ENCODE measurements at places on chromosomes 1 and 21.

DNA sequence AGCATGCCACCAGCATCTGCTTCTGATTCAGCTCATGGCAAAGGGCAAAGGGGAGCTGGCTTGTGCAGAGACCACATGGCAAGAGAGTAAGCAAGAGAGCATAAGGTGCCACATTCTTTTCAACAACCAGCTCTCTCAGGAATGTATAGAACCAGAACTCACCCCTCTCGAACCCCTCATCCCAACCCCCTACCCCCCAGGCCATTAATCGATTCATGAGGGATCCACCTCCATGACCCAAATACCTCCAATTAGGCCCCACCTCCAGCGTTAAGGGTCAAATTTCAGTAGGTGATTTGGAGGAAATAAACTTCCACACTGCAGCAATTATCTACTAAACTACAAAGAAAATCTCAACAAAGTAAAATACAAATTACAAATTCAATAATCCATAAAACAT, 32.2 kb upstream of the LRRC7 start:
- DNase-seq, result no peak

GRCh38 chr1:200006711-200007110, 20.8 kb upstream of the NR5A2 start:
- no peak for DNase-seq

- DNase-seq, result no peak
These were observed 40.3 kb downstream of the SSBP3 start for GRCh38 chr1:54365847-54366246.

- DNase-seq, result no peak
These were observed 349.3 kb downstream of the RGS7 start for GRCh38 chr1:241007668-241008067.

DNA sequence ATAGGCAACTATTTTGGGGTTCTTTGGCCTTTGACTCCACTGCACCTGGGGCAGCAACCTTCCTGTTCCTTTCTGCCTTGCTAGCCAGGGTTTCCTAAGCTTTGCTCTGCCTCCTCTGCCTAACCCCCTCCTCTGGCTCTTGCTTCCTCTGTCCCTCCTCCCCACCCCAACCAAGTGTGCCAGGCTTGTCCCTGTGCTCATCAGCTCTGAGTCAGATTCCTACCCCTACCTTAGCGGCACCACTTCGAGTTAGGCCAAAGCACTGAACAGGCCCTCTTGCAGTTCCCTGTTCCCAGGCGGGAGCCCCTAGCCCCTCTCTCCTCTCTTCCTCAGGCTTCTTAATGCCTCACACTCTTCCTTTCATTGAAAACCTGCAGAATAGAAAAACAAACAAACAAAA, 74.8 kb upstream of the HAO2 start:
- DNase-seq, result no peak

DNA sequence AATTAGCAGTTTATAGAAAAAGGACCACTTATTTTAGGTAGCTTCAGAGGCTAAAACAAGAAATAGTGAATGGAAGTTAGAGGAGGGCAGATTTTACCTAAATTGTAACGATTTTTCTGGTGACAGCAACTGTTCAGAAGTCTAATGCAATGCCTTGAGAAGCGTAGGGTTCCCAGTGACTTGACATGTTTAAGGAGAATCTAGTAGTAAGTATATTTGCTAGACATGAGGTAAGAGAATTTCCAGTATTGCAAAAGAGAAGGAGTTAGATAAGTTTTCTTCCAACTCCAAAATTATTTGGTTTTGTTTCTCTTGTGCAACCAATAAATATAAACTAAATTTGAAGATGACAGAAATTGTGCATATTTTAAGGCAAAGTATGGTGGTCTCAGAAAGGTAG, 140.0 kb downstream of the SMYD3 start:
- DNase-seq, result no peak

Measured in stimulated activated CD8-positive, alpha-beta memory T cell treated with anti-CD3 and anti-CD28 coated beads, Interleukin-15, amount 100 ng/mL, for 4 hours (primary cell).